ENCODE measurements at places on chromosomes 2 and 18. TPM values are rescaled to one million over a fixed set of nuclear protein-coding genes. Genes with fewer than 3 reads are reported as not detected.
A peak's percentile ranks its signal among the peaks of the same experiment; 100 is the strongest.

GRCh38 chr18:12408247-12408869 lies 629 bp downstream of the PRELID3A start:
- H3K4me3 ChIP-seq: peak overlapping the region; percentile 56
- peaks cover 38% of the 10 kb centered on the region for H3K4me1 ChIP-seq
- H3K27me3 ChIP-seq: no peaks in the 10 kb centered on the region
- peak overlapping the region; percentile 92 for H3K27ac ChIP-seq

- DNase-seq: no peak
- H3K4me3 ChIP-seq: no peak overlapping the region
Measured at GRCh38 chr2:30404319-30405259, 42.5 kb upstream of the LCLAT1 start.

DNA sequence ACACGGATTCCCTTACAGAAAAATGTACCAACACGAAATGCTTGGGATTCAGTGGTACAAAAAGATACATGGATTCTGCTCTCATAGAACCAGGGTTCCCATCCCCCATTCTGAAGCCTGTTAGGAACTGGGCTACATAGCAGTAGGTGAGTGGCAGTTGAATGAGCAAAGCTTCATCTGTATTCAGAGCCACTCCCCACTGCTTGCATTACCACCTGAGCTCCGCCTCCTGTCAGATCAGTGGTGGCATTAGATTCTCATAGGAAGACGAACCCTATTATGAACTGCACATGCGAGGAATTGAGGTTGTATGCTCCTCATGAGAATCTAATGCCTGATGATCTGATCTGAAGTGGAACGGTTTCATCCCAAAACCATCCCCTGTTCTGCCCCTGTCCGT lies 246.4 kb downstream of the DYM start:
- no peak for DNase-seq
- H3K4me1 ChIP-seq: no peaks in the 10 kb centered on the region
- no peak overlapping the region for H3K27ac ChIP-seq

DNA sequence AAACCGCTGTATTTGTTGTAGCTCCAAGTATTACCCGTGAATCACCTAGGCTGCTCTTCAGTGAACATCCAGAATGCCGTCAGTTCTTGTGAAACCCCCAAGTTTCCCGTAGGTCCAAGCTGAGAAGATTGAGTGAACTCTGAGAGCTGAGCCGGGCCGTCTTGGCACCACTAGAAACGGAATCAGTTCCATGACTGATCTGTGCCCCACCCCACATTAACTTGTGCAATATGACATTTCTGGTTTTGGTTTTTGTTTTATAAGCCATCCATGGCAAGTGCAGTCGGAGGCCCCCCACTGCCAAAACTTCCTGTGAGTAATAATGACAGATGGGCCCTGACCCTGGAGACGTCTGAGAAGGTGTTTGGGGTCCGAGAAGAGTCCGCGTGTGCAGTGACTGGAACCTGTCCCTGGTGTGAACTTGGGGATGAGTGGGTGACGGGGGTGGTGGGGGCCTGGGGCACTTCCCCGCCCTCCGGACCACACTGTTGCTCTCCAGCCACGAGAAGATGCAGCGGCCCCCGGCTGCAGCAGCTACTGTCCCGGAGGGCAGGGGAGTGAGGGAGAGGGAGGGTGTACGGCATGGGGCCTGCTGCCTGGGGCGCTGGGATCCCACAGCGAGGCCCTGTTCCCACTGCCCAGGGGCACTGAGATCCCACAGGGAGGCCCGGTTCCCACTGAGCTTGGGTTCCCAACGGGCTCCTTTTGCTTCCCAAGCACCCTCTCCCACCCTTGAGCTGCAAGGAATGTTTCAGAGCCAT lies 26.5 kb downstream of the NFATC1 start:
- H3K4me3 ChIP-seq: no peak overlapping the region
- H3K36me3 ChIP-seq: peaks cover 31% of the 10 kb centered on the region
- no peak for DNase-seq
- no peak overlapping the region for H3K27ac ChIP-seq
- no peaks in the 10 kb centered on the region for H3K4me1 ChIP-seq

GRCh38 chr18:58533766-58534165 lies 95.1 kb downstream of the ALPK2 start:
- no peak for DNase-seq
- H3K4me3 ChIP-seq: no peak overlapping the region
- no peaks in the 10 kb centered on the region for H3K36me3 ChIP-seq
- H3K4me1 ChIP-seq: no peaks in the 10 kb centered on the region

DNA sequence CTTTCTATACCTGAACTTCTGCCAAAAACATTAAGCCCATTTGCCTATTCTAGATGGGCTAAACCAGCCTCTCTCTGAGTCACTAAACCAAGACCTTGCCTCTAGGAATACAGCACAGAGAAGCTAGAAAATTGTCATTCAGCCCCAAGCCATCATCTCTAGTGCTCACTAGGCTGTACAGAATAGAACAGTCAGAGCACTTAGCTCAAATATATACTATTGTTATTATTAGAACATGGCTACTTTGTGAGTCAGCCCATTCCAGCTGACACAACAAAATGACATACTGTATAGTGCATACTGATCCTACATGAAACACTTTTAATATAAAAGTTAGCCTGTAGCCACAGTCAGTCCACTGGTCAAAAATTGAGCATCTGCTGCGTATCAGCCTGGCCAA lies 418.8 kb downstream of the NRXN1 start:
- H3K4me3 ChIP-seq: no peak overlapping the region
- no peaks in the 10 kb centered on the region for H3K36me3 ChIP-seq
- no peaks in the 10 kb centered on the region for H3K27me3 ChIP-seq
- no peak for DNase-seq
- H3K27ac ChIP-seq: no peak overlapping the region

- no peaks in the 10 kb centered on the region for H3K36me3 ChIP-seq
- no peak overlapping the region for H3K4me3 ChIP-seq
- H3K27ac ChIP-seq: no peak overlapping the region
- H3K4me1 ChIP-seq: no peaks in the 10 kb centered on the region
- no peak for DNase-seq
- no peaks in the 10 kb centered on the region for H3K27me3 ChIP-seq
Measured at GRCh38 chr2:75289771-75290170, 90.5 kb upstream of the TACR1 start.

- H3K27me3 ChIP-seq: no peaks in the 10 kb centered on the region
- no peak for DNase-seq
- H3K36me3 ChIP-seq: peaks cover 5% of the 10 kb centered on the region
Measured at GRCh38 chr2:126660971-126661370, 5.0 kb downstream of the GYPC start.

- no peak for DNase-seq
- no peaks in the 10 kb centered on the region for H3K27me3 ChIP-seq
- H3K27ac ChIP-seq: no peak within 1 kb of the TSS
- no peak within 1 kb of the TSS for H3K4me3 ChIP-seq
- no peaks in the 10 kb centered on the region for H3K4me1 ChIP-seq
Measured at GRCh38 chr2:113052396-113052917, at the start of gene IL36B. TSS of gene IL36B (minus strand) at chr2:113052867.

GRCh38 chr2:19688059-19688458 lies 213.7 kb downstream of the TTC32 start:
- H3K27ac ChIP-seq: no peak overlapping the region
- DNase-seq: peak; percentile 30
- no peaks in the 10 kb centered on the region for H3K4me1 ChIP-seq
- no peaks in the 10 kb centered on the region for H3K27me3 ChIP-seq
- no peaks in the 10 kb centered on the region for H3K36me3 ChIP-seq

DNA sequence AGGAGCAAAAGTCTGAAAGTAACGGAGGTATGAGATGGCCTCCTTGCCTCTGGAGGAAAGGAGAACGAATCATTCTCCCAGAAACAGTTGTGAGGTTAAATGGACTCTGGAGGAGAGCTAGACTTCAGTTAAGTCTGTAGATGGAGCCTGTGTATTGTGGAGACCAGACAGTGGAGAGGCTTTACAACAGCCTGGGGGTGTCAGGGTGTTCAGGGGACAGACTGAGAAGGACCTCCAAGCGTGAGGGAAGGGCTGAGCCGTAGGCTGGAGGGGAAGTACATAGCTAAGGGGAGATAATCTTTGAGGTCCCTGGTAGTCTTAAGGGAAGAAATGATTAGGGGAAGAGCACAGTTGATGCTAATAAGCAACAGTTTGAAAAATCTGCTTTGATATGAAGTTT lies 76.6 kb downstream of the GALNT1 start:
- H3K27ac ChIP-seq: no peak overlapping the region
- no peak overlapping the region for H3K4me3 ChIP-seq
- peaks cover 6% of the 10 kb centered on the region for H3K4me1 ChIP-seq
- no peak for DNase-seq
- H3K27me3 ChIP-seq: no peaks in the 10 kb centered on the region
- H3K36me3 ChIP-seq: no peaks in the 10 kb centered on the region

GRCh38 chr2:60479226-60480088 lies 74.0 kb downstream of the BCL11A start:
- peaks cover 34% of the 10 kb centered on the region for H3K4me1 ChIP-seq
- DNase-seq: no peak
- no peak overlapping the region for H3K27ac ChIP-seq
- no peak overlapping the region for H3K4me3 ChIP-seq
- no peaks in the 10 kb centered on the region for H3K36me3 ChIP-seq

- no peak for DNase-seq
- no peak overlapping the region for H3K27ac ChIP-seq
- no peaks in the 10 kb centered on the region for H3K4me1 ChIP-seq
- H3K36me3 ChIP-seq: no peaks in the 10 kb centered on the region
- H3K4me3 ChIP-seq: no peak overlapping the region
Measured at GRCh38 chr2:181231886-181232621, 225.1 kb upstream of the ITGA4 start.

- H3K27me3 ChIP-seq: no peaks in the 10 kb centered on the region
- peaks cover 75% of the 10 kb centered on the region for H3K36me3 ChIP-seq
- no peak for DNase-seq
- H3K27ac ChIP-seq: no peak overlapping the region
- no peak overlapping the region for H3K4me3 ChIP-seq
Measured at GRCh38 chr2:233444501-233444900, 90.2 kb downstream of the DGKD start.

GRCh38 chr2:19274439-19274838 lies 84.0 kb downstream of the OSR1 start:
- no peak overlapping the region for H3K27ac ChIP-seq
- H3K27me3 ChIP-seq: no peaks in the 10 kb centered on the region
- no peak for DNase-seq
- H3K4me1 ChIP-seq: no peaks in the 10 kb centered on the region
- H3K36me3 ChIP-seq: no peaks in the 10 kb centered on the region
- H3K4me3 ChIP-seq: no peak overlapping the region

GRCh38 chr18:48030616-48031480 lies 100.4 kb upstream of the SMAD2 start:
- no peak overlapping the region for H3K27ac ChIP-seq
- DNase-seq: peak; percentile 25
- H3K4me1 ChIP-seq: peaks cover 14% of the 10 kb centered on the region
- no peaks in the 10 kb centered on the region for H3K27me3 ChIP-seq

GRCh38 chr2:241009601-241010530 lies 11.4 kb downstream of the SNED1 start:
- peak overlapping the region; percentile 44 for H3K4me3 ChIP-seq
- no peaks in the 10 kb centered on the region for H3K36me3 ChIP-seq
- peak overlapping the region; percentile 76 for H3K27ac ChIP-seq
- no peaks in the 10 kb centered on the region for H3K27me3 ChIP-seq
- DNase-seq: peak; percentile 73

DNA sequence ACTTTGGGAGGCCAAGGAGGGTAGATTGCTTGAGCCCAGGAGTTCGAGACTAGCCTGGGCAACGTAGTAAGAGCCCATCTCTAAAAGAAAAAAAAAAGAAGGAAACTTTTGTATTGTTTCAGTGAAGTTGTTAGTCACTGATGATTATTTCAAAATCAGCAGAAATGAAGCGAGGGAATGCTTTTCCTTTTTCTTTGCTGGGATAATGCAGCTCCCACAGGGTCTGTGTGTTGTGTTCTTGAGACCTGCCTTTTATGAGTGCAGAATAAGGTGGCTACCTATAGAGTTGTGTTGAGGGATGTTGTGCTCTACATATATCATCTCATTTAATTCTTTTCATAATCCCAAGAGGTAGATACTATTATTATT lies 11.7 kb downstream of the TM4SF20 start:
- peaks cover 4% of the 10 kb centered on the region for H3K4me1 ChIP-seq
- H3K27me3 ChIP-seq: no peaks in the 10 kb centered on the region
- no peak overlapping the region for H3K27ac ChIP-seq
- H3K36me3 ChIP-seq: no peaks in the 10 kb centered on the region
- H3K4me3 ChIP-seq: no peak overlapping the region

- no peaks in the 10 kb centered on the region for H3K27me3 ChIP-seq
- H3K4me1 ChIP-seq: peaks cover 10% of the 10 kb centered on the region
- H3K27ac ChIP-seq: no peak overlapping the region
Measured at GRCh38 chr2:118190474-118190873, 102.2 kb downstream of the INSIG2 start.

Gene AMMECR1L
- total RNA-seq: 15.4 TPM

Gene MFSD6
- 136 TPM for total RNA-seq

Gene CCL20
- 0.66 TPM for total RNA-seq

Gene HOXD4
- not detected for total RNA-seq

Gene MBD2
- total RNA-seq: 55.3 TPM

Gene DPP4
- total RNA-seq: 16.4 TPM

Gene DSG1
- total RNA-seq: not detected

Gene CXCR2
- 25.8 TPM for total RNA-seq

Gene CFC1B
- total RNA-seq: not detected

Gene TDRD15
- total RNA-seq: not detected
